ENCODE measurements at places on chromosomes 1 and 21.

GRCh38 chr1:25771221-25772114 is 28.5 kb upstream of the SELENON start:
- DNase-seq = no peak

DNA sequence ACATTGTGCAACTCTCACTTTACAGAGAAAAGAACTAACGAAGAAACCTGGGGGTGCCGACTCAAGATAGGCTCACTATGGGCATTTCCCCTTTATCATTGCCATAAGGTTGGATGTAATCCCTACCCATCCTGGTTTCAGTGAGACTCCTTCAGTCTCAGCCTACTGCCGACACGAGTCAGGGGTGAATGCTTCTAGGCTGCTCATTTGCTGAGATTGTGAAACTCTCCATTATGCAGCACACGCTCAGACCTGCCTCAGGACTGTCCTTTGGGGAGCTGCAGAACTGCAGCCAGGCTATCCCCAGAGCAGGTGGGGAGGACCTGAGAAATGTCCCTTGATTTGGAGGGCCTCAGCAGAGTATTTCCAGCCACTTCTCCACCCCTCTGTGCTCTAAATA is 22.2 kb downstream of the TSHB start:
- DNase-seq = no peak

- DNase-seq = no peak
Observed at GRCh38 chr1:2258122-2258681, 30.1 kb downstream of the SKI start.

DNA sequence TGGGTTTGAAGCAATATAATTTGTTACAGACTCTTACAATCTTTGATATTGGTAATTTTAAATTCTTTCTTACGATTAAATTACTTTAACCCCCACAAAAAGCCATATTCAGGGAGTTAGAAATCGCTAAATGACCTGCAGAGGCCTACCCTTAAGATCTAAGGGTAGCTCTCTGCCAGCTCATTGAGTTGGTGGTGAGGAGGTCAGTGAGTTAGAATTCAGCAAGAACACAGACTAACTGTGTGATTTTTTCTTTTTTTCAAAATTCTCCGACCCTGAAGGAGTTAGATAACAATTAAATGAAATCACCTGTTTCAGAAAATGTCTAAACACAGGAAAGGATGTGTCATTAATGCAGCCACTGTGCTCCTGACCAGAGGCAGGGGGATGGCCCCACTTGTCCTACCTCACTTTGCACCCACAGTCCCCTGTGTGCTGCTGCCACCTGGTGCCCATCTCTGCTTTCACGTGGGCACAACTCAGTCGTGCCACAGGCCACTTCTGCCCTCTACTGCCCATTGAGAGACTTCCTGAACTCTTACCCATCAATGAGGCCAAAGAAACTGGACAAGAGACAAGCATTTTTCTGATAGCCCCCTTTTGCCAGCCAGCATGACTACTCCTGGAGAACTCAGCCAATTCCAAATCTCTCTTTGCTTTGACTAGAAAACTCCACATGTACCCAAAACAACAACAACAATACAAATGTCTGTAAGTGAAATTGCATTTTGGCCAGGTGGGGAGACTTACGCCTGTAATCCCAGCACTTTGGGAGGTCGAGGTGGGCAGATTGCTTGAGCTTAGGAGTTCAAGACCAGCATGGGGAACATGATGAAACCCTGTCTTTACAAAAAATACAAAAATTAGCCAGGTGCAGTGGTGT is 8.4 kb downstream of the CFAP45 start:
- DNase-seq = peak; percentile 82

GRCh38 chr1:59743324-59744091 is 71.2 kb upstream of the HOOK1 start:
- no peak for DNase-seq

GRCh38 chr21:44337941-44338895 is 972 bp downstream of the CFAP410 start:
- DNase-seq = no peak

Measured in activated CD4-positive, alpha-beta memory T cell treated with anti-CD3 and anti-CD28 coated beads, Interleukin-2, amount 10 ng/mL, durations not matched to agents 7 days and 5 days (primary cell).